ENCODE measurements at places on chromosomes 2 and 18.

DNA sequence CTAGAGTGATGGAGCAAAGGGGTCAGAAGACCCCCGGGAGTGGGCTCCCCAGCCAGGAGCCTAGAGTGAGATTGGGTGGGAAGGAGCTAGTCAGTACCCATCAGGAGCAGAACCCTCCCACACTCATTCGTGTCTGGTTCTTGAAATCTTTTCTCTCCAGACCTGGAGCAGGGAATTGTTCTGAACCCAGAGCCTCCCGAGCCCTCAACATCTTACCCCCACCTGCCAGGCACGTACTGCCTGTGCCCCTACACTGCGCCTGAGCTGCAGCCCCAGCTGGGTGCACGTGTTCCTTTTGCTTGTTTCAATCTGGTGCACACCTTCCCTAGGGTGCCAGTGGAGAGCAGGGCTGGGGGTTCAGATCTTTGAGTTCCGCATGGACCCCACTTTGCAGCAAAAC, 52.6 kb downstream of the BCL2L11 start:
- no peak for DNase-seq

GRCh38 chr2:232085826-232086425, 124.4 kb downstream of the DIS3L2 start:
- DNase-seq, result no peak

- no peak for DNase-seq
Measured at GRCh38 chr2:11422901-11423435, 43.0 kb downstream of the E2F6 start.

DNA sequence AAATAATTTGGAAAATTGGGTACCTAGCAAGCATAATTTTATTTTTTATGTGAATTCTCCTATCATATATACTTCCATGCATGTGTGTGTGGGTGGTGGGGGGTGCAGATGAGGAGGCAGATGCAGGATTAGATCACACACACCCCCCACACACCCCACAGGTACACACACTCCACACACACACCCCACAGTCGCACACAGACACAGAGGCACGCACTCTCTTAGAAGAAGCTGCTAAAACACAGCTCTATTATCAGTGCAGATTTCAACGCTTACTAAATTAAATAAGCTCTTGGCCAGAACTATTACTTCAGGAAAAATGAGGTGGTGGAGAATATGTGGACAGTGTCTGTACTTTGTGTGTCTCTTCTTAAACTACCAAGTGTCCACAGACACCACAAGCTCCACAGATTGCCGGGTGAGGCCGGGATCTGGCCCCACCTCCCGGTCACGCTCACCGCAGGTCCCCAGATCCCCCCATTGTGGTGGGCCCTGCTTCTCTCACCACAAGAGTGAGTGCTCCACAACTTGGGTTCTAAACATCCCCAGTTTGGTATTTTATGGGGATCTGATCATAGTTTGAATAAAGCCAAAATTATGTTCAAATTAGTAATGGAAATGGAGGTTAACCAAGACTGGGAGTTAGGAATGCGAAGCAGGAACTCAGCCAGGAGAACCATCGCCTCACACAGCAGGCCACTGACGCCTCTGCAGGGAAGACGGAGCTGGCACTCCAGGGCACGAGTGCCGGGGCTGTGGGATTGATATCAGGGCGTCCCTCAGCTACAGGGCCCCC, 102.1 kb downstream of the PXDN start:
- DNase-seq, result no peak

GRCh38 chr2:3039188-3040065, 338.2 kb downstream of the EIPR1 start:
- DNase-seq, result no peak

DNA sequence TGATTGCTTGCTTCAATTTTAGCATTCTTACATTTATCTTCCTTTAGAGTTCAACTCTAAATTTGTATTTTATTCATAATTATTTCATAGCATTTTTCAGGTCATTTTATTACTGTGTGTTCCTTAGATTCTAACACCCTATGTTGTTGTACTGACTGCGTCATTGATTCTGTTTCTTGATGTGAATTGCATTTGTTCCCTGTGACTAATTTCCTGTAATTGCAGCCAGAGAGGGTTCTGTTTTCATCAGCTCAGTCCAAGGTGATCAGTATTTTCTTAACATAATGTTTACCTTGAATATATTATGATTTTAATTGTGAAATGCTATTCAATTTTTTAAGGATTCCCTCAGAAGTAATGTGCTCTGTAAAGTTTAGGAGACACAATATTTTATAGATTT, 970.2 kb upstream of the PIK3C3 start:
- DNase-seq, result no peak

DNA sequence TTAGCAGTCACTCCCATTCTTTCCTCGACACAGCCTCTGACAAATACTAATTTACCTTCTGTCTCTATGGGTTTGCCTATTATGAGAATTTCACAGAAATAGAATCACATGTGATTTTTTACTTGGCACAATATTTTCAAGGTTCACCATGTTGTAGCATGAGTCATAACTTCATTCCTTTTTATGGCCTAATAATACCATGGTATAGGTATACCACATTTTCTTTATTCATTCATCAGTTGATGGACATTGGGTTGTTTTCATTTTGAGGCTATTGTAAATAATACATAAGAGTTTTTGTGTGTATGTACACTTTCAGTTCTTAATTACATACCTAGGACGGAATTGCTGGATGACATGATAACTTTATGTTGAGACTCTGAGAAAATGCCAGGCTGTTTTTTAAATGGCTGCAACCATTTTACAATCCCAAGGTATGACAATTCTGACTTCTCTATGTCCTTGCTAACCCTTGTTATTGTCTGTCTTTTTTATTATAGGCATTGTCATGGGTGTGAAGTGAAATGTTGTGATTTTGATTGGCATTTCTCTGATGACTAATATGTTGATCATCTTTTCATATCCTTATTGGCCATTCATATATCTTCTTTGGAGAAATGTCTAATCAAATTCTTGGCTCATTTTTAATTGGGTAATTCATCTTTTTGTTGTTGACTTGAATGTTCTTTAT, 87.9 kb downstream of the IRS1 start:
- DNase-seq, result no peak

DNA sequence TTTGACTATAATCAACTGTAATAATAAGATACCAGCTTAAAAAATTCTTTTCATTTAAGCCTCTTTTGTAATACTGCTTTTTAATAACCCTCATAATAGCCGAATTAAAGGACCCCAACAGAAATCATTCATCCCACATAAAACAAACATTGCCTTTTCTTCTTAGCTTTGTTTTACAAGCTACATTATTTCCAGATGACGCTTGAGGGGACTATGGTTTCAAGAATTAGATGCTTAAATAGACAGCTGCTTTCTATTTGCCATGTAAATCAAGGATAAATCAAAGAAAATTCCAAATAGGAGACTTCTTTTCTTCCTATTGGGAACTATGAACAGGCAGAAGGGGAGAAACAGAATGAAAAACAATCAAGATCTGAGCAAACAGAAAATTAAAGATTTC, 200.7 kb upstream of the SMAD7 start:
- no peak for DNase-seq

DNA sequence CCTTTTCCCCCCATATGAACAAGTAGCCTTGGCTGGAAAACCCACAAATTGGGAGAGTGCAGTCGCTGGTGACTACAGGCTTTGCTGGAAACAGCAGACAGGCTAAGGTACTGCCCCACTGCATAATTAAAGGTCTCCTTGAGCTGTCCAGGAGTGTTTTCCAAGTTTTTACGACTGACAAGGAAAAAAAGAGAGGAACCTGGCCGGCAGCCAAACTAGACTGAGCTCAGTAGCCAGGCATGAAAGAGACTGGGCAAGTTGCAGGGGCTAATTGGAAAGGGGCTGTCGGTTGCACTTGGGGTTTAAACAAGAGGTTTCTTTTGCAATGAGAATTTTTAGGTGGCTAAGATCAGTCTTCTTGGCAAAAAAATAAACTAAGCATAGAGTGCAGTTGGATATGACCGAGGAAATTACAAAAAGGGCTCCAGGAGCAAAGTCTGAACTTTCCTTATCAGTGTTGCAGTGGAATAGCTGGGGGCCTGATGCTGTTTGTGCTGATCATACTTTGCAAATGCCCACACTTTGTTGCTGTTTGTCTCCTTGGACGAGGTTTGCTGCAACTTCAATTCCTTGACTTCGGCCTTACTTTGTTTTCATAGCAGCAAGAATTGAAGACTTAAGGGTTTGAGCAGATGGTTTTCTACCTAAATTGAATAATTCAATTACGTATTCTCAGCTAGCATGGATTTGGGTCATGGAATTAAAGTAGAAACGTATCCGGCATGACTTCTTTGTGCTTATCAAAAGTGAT, 2.1 kb downstream of the GULP1 start:
- no peak for DNase-seq

DNA sequence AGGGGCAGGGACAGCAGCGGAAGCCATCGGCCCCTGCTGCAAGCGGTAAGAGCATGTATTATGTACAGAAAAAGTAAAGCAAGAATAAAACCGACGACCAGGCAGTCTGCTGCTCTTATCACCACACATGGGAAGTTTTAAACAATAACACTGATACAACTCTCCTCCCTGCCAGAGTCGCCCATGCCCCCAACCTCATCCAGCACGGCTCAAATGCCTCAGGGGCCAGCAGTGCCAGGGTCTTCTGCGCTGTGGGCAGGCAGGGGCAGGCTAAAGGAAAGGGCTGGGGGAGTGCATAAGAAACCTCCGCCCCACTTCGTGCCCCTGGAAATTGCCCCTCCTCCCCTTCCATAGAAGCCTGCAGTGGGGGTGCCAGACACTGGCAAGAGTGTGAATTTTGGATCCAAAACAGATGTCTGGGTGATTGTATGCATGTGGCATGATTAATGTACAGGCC, 10.1 kb downstream of the TEX51 start:
- DNase-seq, result no peak

DNA sequence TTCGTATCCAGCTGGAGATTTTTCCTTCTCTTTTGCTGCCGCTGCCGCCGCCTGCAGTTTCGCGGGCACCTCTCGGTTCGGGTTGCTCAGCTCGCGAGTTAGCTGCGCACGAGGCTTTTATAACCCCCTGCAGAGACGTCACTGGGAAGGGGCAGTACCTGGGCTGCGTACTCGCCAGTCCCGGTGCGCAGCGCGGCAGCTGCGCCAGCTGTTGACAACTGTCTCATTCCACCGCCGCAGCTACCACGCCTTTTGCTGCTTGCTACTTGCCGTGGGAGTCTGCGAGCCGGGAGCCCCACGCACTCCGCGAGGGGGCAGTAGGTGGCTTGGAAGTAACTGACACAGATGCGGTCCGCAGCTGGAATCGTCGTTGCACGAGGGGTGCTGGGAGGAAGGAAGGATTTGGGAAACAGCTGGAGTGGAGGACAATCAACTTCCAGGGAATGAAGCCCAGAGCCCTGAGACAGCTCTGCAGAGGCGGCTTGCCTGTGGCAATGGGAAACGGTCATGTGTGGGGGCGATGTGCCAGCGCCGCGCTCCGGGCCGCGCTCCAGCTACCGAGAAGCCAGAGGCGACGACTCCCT, at the start of gene TACR1:
TSS of gene TACR1 (minus strand) at position 93 of the 584 bp plus-strand sequence. CDS start 586 bp downstream, outside the sequence.
- peak; percentile 4 for DNase-seq

DNA sequence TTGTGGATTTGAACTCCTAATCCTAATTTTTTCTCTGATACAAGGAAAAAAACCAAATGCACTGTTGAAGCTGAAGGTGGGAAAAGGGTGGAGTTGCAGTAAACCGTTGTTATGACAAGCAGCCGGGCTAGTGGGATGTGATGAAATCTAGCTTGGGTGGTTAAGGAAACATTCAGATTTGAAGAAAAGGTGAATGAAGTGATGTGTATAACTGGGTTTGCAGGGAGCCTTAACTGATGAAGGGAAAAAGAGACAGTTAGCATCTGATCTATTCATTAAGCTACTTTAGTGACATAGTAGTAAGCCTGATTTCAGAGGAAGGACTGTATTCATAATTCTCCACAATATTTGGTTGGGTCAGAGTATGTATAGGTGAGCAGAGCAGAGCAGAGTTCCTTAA, 3.5 kb downstream of the EML6 start:
- DNase-seq, result no peak

- no peak for DNase-seq
Measured at GRCh38 chr2:21429747-21430146, 306.0 kb downstream of the TDRD15 start.

DNA sequence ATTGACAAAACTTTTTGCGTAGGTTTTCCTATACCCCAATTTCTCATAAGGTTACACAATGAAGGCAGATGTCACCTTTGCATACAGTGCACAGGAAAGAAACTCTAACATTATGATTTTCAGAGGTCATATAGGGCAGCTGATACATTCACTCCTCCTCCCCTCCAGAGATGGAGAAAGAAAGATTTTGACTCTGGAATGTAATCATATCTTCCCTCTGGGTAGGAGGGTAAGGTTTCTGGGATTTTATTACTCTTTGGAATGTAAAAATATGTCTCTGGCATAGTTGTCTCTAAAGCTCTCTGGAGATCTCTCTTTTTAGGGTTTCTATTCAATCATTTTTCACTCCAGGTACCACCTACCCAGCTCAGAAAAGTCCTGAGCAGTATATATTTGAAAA, 398.3 kb downstream of the GPD2 start:
- no peak for DNase-seq

GRCh38 chr2:164252568-164253287, 368.6 kb downstream of the GRB14 start:
- no peak for DNase-seq
